Vagina (tissue), 2 donors: ENCODE measurements at places on chromosomes 16 and 17. TPM values are rescaled to one million over a fixed set of nuclear protein-coding genes. Genes with fewer than 3 reads are reported as not detected.

CHMP6 gene
- total RNA-seq = 31.7 TPM

EVI2A gene
- total RNA-seq = 0.98 TPM

SMPD3 gene
- 3.4 TPM for total RNA-seq

TMEM238L gene
- total RNA-seq = 1.2 TPM

DHRS7C gene
- total RNA-seq = not detected

MT1X gene
- total RNA-seq = 3,049 TPM

ALOX15B gene
- total RNA-seq = 28.7 TPM

PYDC1 gene
- not detected for total RNA-seq
